MM.1S (cell line): ENCODE measurements at places on chromosomes 1 and 21.

DNA sequence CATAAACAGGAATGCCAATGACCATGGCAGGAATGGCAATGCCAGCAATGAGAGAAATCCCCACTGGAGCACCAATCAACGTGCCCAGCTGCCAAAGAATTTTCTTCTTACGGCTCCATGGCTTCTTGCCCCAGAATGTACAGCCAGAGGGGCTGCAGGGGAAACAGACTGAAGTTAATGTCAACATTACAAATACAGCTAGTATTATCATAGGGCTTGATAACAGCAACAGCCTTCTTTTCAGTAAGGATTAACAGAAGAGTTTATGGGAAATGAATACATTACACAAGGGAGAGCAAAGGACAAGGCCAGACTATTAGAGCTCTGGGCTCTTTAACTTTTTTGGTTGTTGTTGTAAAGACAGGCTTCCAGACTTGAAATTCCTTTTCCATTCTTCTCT is 18.2 kb downstream of the RNF19B start:
- H3K4me3 ChIP-seq = no peak overlapping the region
- H3K4me1 ChIP-seq = peaks cover 21% of the 10 kb centered on the region
- H3K27me3 ChIP-seq = no peaks in the 10 kb centered on the region
- H3K27ac ChIP-seq = peak overlapping the region; percentile 6; the same call in 1 of the 2 replicates
- no peak for DNase-seq

GRCh38 chr1:7930645-7931445 is 9.8 kb downstream of the TNFRSF9 start:
- no peak overlapping the region for H3K27ac ChIP-seq
- no peaks in the 10 kb centered on the region for H3K4me1 ChIP-seq
- H3K27me3 ChIP-seq = peaks cover 90% of the 10 kb centered on the region
- DNase-seq = no peak
- no peaks in the 10 kb centered on the region for H3K36me3 ChIP-seq
- no peak overlapping the region for H3K4me3 ChIP-seq

DNA sequence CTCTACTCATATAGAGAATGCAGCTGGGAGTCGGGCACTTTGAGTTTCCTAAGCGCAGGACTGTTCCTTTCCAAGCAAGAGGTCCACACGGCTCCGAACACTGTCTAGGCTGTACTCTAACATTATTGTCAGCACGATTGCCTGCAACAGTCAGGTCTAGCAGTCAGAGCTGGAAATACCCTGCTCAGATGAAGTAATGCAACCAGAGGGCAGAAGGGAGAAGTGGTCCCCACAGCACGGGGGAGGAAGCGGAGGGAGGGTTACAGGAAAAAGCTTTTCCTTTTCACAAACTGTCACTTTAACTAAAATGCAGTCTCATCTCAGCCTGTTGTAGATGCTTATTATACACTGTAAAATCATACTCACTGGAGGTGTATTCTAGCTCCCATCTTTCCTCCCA is 98.9 kb upstream of the SLC44A3 start:
- no peak for DNase-seq
- no peak overlapping the region for H3K4me3 ChIP-seq
- no peaks in the 10 kb centered on the region for H3K36me3 ChIP-seq
- H3K27ac ChIP-seq = no peak overlapping the region
- no peaks in the 10 kb centered on the region for H3K4me1 ChIP-seq
- H3K27me3 ChIP-seq = no peaks in the 10 kb centered on the region

DNA sequence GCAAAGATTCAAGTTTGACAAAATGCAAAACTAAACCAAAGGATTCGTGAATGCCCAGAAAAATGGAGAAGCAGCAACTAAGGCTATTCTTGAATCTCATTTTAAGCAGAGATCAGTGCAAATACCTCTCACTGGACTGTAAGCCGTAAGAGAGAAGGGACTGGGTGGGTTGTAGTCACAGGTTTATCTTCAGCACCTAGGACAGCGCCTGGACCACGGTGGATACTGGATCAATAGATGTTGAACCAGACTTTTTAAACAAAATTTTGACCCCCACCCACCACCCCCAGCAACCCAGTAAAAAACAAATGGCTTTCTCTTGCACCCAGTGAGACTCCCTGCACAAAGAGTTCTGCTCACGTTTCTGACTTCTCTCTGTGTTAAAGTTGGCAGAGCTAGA is 347.1 kb downstream of the AJAP1 start:
- H3K36me3 ChIP-seq = no peaks in the 10 kb centered on the region
- no peak overlapping the region for H3K27ac ChIP-seq
- no peak for DNase-seq

DNA sequence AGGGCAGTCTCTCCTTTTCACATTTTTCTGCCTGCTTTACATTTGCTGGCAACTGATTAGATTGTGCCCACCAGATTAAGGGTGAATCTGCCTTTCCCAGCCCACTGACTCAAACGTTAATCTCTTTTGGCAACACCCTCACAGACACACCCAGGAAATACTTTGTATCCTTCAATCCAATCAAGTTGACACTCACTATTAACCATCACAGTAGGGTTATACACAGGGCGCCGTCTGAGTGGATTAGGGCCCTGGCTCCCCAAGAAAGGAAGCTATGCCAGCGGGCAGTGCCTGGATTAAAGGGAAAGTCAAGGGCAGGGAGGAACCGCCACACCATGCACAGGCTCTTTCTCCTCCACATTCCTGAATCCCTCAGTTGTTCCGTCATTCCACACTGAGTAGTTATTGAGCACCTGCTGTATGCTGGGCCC is 56.2 kb downstream of the EVA1C start:
- H3K4me1 ChIP-seq = no peaks in the 10 kb centered on the region
- no peaks in the 10 kb centered on the region for H3K36me3 ChIP-seq
- H3K27me3 ChIP-seq = no peaks in the 10 kb centered on the region
- H3K27ac ChIP-seq = no peak overlapping the region
- no peak for DNase-seq
- H3K4me3 ChIP-seq = no peak overlapping the region

DNA sequence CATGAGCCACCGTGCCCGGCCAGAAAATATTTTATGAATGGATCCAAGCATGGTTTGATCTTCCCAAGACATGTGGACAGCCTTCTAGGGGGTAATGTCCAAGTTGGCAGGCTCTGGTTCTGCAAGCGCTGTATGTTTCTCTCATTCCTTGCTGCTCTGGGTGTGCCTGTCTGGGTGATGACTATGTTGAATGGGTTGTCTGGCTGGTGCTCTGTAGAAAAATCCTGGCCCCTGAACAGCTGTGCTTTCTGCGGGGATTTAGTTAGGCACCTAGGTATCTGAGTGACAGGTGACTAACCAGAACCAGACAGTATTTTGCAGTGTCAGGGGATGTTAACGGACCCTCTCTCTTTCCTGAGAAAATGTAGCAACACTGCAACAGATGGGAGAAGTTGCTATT is 14.1 kb downstream of the HUNK start:
- DNase-seq = no peak
- H3K27ac ChIP-seq = no peak overlapping the region
- no peaks in the 10 kb centered on the region for H3K36me3 ChIP-seq
